ENCODE measurements at places on chromosomes 1 and 21. TPM values are rescaled to one million over a fixed set of nuclear protein-coding genes. Genes with fewer than 3 reads are reported as not detected.

DNA sequence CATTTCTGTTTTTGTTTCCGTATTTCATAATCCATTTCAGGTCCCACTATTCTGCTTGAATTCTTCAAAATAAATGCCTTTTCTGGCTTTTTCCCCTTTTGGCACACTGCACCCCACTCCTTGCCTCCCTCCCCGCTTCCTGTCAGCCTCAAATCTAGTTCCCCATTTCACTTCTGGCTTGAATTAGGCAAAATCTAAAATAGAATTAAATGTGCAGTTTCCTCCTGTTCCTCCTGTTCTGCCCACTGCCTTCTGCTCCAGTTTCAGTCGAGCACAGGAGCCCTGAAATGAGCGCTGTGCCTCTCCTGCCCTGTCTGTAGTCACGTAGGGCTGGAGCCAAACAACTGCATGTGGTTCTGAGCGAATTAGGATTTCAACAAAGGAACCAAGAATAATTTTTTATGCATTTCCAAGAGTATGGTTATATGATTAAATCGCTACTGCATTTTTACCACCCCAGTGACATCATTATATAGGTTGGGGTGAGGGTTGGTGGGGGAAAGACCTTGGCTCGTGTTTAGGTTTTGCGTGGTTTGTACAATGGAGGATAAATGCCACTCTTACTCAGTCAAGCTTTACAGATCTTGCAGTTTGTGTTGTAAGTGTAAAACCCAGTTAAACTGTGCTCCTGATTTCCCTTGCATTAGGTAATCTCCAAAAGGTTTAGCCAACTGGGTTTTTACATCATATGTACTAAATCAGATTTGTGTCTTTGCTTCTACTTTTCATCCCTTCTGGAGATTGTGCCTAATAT, 114.9 kb downstream of the VPS13D start:
- DNase-seq = no peak

GRCh38 chr1:25755475-25756125, 44.4 kb upstream of the SELENON start:
- no peak for DNase-seq

DNA sequence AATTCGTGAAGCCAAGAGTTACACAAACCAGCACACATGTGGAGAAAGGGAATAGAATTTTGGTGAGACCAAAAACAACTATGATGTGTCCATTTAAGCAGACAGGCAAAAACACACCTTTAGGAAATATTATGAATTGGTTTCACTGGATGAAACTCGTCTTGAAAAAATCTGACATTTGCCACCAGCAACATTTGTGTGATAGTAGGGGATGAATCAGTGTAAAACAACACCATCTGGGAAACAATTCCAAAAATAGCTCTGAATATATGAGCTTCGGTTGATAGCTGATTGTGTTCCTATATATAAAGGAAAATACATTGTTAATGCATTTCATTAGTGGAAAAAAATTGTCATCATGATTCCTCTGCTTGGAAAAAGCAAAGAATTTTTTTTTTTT, 327.8 kb downstream of the PAPPA2 start:
- no peak for DNase-seq

The YTHDF2 gene
- total RNA-seq = 48.2 TPM

- peak; percentile 90 for DNase-seq
Measured at GRCh38 chr1:54254055-54254454, 54.1 kb downstream of the MRPL37 start.

DNA sequence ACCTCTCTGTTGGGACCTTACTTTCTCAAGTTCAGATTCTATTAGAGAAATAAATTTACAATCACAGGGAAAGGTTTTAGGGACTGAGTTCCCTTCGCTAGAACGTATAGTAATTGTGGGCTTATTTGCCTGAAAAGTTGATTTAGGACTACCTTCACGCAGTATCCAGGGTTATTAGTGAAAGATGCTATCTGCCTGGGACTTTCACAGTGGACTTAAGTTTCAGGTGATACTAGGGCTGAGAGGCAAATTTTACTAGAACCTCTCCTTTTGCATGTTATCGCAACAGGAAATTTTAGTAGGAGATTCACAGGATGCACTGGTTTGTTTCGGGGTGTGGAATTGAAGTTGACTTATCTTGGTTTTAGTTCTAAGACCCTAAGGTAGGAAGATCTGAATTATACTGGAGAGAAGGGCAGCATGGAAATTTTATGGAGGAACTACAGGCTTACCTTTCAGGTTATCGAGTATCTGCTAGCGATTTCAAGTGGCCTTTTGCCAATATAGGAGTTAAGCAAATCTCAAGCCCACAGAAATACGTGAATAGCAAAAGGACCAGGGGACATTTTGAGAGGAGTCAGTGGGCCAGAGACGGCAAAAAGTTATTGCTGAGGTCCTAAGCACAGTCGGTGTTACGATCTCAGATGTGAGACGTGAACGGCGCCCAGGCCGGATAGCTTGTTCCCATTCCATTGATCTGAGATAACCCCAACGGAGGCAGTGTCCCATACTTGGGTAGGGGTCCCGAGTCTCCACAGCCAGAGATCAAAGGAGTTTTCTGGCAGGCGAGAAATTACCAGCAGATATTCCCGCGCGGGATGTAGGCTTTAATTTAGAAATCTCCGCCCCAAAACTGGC, 723 bp upstream of the GNAI3 start:
- DNase-seq = peak; percentile 25

DNA sequence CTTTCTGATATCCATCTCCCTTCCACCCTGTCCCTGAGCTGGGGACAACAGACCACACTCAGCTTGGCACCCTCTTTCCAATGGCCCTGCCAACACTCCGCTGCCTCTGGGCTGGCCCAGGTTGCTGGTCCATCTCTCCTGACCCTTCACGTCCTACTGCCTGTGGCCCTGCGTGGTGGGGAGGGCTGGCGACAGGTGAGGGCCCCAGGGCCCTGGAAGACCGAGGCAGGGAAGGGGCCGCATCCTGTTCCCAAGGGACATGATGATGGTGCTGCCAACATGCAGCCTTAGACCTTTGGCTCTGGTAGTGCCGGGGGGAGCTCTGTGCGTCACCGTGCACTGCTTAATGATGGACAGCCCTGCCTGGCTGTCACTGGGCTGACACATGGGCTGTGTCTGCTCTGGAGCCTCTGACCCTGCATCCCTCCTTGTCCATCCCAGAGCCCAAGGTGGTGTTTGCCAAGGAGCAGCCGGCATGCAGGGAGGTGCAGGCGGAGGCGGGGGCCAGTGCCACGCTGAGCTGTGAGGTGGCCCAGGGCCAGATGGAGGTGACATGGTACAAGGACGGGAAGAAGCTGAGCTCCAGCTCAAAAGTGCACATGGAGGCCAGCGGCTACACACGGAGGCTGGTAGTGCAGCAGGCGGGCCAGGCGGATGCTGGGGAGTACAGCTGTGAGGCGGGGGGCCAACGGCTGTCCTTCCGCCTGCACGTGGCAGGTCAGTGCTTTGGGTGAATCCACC, 65.2 kb downstream of the OBSCN start:
- DNase-seq = no peak

The IL12RB2 gene
- not detected for total RNA-seq

GRCh38 chr1:59522925-59523505, 226.1 kb downstream of the FGGY start:
- DNase-seq = no peak

- DNase-seq = peak; percentile 6
Measured at GRCh38 chr1:91278754-91279153, 125.9 kb downstream of the HFM1 start.

The PCP4 gene
- total RNA-seq = 0.67 TPM

The EXTL1 gene
- 0.17 TPM for total RNA-seq

- DNase-seq = peak; percentile 10
Measured at GRCh38 chr1:232951180-232951579, 769 bp downstream of the NTPCR start.

GRCh38 chr1:204350312-204350711, 9.4 kb downstream of the PLEKHA6 start:
- no peak for DNase-seq

- peak; percentile 64 for DNase-seq
Measured at GRCh38 chr1:108199781-108200686, at the start of gene SLC25A24. Gene SLC25A24, minus strand, starts transcription at chr1:108200343. Its CDS starts 205 bp downstream, at chr1:108200138.

- DNase-seq = peak; percentile 15
Measured at GRCh38 chr1:235206533-235207208, 45.6 kb upstream of the RBM34 start.

DNA sequence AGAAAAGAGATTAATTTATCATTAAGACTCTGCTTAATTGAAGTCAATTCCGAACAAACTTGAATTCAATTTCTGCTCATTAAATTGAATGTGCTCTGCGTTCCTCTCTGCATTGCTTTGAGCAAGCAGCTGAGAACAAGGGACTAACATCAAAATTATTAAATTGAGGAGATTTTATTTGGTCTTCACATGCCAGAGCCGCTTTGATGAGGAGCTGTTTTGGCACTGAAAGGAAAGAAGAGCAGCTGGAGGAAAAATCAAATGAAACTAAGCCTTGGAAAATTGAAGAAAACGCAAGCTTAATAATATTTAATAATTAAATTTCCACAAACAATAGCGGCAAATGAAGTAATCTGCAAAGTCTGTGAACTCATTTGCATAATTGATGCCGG, 222.0 kb upstream of the PKN2 start:
- no peak for DNase-seq

GRCh38 chr21:25323356-25323949, 283.8 kb downstream of the MRPL39 start:
- no peak for DNase-seq

The LAPTM5 gene
- total RNA-seq = not detected

DNA sequence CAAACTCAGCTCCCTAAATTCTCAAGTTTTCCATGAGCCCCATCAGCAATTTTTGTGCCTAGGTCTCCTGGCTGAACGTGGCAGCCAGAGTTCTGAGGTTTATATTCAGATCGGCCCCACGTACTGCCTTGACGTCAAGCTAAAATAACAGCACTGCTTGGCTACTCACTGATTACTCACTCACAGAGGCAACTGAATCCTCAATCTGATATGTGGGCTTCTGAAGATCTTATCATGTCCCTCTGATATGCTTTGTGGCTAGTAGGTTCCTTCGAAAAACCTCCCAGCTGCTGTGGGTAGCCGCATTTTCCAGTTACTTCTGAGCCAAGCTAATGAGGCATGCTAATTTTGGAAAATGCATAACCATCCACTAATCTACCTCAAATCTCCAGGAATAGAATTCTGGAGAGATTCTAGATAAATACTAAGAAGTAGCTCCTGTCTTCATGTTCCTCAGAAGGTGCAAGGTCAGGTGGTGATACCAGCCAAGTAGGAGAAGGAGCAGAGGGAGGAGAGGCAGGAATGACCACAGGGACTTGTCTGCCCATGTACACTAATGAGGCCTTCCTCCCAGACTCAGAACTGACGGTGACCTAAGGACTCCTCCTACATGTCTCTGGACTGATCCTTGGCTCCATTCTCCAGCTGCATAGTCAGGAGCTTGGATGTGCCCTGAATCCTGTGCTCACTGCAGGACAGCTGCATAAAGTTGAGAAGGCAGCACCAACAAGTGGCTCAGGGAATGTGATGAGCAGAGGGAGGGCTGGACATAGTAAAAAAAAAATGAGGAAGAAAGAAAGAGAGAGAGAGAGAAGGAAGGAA, 263.7 kb downstream of the TNR start:
- no peak for DNase-seq

The CD244 gene
- not detected for total RNA-seq

DNA sequence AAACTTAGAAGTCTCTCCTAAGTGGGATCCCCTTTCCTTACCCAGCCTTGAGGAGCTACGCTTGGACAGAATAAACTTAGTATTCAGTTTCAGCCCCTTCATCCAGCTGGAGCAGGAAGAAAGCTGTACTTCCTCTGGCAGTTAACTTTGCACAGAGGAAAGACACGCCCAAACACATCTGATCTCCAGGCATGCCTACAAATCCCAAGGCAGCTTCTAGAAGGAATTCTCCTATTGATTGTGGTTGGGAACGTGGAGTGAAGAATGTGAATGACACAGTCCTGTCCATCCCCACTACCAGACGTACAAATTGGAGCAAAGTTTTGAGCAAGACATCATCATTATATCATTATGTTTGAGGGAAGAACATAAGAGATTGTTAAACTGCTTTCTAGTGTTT, 6.6 kb upstream of the AK4 start:
- DNase-seq = peak; percentile 16

DNA sequence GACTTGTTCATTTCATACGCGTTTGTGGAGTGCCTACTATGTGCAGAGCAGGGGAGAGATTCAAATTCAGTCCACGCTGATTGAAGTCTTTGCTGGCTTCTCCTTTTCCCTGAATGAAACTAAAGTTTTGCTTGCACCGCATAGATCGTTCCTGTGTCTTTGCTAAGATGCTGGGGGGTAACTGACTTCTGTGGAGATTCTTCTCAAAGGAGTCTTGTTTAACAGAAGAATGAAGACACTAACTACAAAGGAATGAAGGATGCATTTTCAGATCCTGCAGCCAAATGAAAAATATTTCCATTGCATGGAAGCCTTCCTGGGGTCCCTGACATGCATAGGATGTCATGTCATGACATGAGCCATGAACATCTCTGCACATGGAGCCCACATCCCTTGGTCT, 26.9 kb upstream of the H6PD start:
- DNase-seq = no peak

GRCh38 chr1:153597206-153597605, 15.7 kb downstream of the S100A16 start:
- DNase-seq = peak; percentile 91

DNA sequence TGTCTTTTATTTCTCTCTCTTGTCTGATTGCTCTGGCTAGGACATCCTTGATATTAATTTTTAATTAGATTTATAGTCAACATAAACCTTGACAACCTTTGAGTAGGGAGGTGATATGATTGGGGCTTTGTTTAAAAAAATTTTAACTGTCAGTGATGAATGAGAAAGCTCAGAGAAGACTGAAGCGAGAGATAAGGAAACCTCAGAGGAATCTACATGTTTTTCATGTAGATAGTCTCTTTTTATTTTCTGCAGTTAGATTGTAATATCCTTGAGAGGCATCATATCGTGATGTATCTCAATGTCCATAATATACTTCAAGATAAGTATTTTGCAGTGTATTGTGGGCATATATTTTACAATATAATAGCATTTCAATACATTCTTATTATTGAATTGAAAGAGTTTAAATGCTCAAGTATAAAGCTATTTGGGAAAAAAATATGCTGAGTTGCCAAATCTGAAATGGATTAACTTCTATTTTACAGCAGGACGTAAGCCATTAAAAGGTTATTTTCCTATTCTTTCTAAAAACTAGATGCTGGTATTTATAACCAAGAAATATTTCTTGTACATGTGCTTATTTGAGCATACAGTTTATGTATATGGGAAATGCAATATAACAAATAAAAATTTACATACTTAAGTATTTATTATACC, 802.4 kb upstream of the ADGRL4 start:
- DNase-seq = no peak

- DNase-seq = peak; percentile 46
Measured at GRCh38 chr1:91608876-91609275, 108.2 kb downstream of the CDC7 start.

- no peak for DNase-seq
Measured at GRCh38 chr1:201312298-201312697, 29.0 kb downstream of the PKP1 start.

All from A172 (cell line).